Effector memory CD8-positive, alpha-beta T cell (primary cell): ENCODE measurements at places on chromosomes 2 and 18.

- H3K27ac ChIP-seq = no peak overlapping the region
- H3K4me1 ChIP-seq = no peaks in the 10 kb centered on the region
- no peak overlapping the region for H3K4me3 ChIP-seq
- no peaks in the 10 kb centered on the region for H3K27me3 ChIP-seq
- H3K36me3 ChIP-seq = peaks cover 3% of the 10 kb centered on the region
Measured at GRCh38 chr18:7545734-7546133, 21.4 kb upstream of the PTPRM start.

DNA sequence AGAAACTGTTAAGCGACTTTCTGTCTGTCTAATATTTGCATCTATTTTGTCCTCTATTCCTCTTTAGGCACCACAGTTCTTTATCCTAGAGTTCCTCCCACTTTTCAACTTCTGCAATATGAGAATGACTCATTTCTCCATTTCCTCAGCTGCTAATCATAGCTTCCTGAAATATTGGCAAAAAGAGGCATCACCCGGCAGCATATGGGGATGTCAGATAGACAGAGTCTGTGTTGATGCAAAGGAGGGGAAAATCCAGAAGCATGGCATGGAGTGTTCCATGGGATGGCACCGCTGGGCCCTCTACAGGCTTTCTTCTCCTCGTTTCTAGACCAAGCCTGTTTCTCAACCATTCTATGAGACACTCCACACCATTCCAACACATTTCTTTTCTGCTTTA lies 93.4 kb downstream of the DOCK10 start:
- DNase-seq = no peak
- H3K4me1 ChIP-seq = peaks cover 82% of the 10 kb centered on the region
- no peak overlapping the region for H3K4me3 ChIP-seq
- H3K27me3 ChIP-seq = no peaks in the 10 kb centered on the region
- H3K27ac ChIP-seq = peak overlapping the region; percentile 59

DNA sequence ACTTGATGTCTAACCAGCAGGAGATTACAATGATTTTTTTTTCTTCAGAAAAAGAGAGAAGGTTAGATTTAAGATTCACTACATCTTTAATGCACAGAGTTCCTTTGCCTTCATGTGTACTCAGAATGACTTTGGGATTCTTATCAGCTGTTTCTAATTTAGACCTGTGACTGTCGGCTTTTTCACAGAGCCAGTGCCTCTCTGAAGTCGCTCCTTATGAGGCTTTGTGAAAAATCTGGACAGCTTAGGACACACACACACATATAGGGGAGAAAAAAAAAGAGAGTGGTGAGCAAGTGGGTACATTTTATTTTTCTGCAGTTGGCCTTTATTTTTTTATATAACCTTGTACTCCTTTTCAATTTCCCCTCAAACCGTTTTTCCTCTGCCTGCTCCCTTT lies 893.1 kb upstream of the CELF4 start:
- no peaks in the 10 kb centered on the region for H3K4me1 ChIP-seq
- no peaks in the 10 kb centered on the region for H3K27me3 ChIP-seq
- H3K27ac ChIP-seq = no peak overlapping the region
- H3K36me3 ChIP-seq = no peaks in the 10 kb centered on the region
- DNase-seq = no peak
- no peak overlapping the region for H3K4me3 ChIP-seq

DNA sequence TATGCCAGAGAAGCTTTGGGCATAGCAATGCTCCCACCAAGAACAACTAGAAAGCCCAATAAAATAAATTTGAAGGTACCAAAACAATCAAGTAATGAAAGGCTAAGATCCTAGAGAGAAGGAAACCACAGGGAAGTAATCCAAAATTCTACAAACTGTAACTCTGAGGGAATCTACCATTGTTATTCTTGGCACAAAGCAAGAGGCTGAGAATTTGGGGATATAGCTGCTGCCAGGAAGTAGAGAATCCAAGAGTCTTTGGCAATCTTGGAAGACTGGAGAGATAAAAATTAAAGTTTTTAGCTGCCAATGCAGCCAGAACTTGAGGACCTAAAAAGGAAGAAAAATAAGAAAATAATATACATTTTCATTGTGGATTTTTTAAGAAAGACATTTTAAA lies 68.5 kb downstream of the PIGN start:
- H3K36me3 ChIP-seq = peaks cover 12% of the 10 kb centered on the region
- DNase-seq = no peak
- H3K27ac ChIP-seq = no peak overlapping the region
- no peaks in the 10 kb centered on the region for H3K27me3 ChIP-seq

DNA sequence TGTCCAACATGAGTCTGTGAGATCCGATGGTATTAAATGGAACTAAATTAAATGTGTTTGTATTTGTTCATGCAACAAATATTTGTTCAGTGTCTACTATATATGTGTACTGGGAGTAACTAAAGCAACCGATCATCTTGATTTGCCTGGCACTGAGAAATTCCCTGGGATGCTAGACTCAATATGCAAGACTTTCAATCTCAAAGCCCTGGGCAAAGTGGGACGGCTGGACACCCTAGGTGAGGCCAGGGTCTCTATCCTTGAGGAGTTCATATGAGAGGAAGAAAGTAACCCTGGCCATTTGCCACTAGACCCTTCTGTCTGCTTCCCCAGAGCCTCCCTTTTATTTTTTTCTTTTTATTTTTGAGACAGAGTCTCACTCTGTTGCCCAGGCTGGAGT lies 44.0 kb upstream of the HPCAL1 start:
- H3K27ac ChIP-seq = no peak overlapping the region
- peaks cover 4% of the 10 kb centered on the region for H3K4me1 ChIP-seq
- H3K4me3 ChIP-seq = no peak overlapping the region
- no peaks in the 10 kb centered on the region for H3K36me3 ChIP-seq
- no peaks in the 10 kb centered on the region for H3K27me3 ChIP-seq

DNA sequence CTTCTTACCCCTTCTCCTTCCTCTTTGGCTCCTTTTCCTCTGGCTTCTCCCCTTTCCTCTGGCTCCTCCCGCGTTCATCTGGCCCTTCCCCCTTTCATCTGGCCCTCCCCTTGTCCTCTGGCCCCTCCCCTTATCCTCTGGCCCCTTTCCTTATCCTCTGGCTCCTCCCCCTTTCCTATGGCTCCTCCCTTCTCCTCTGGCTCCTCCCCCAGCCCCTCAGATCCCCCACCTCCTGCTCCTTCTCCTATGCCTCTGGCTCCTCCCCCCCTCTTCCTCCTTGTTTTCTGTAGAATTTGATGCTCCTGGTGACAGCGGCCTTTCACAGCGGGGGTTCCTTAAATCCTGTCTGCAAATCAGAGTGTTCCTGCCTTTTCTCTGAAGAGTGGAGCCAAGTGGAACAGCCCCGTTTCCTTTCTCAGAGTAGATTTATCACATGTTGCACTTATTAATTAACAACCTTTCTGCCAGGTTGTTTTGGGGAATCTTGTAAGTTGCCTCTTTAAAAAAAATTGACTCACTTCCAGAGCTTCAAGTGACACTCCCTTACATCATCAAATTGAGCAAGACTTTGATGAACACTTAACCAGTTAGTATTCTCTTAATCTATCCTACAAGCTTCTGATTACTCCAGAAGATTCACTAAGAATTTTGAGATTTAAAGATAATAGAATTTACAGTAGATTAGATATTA lies 27.9 kb downstream of the FABP1 start:
- no peak for DNase-seq

- H3K27ac ChIP-seq = no peak overlapping the region
- H3K4me1 ChIP-seq = no peaks in the 10 kb centered on the region
- no peak for DNase-seq
Measured at GRCh38 chr2:186912979-186913378, 64.0 kb upstream of the ZSWIM2 start.

GRCh38 chr2:50782543-50782942 lies 249.4 kb downstream of the NRXN1 start:
- no peaks in the 10 kb centered on the region for H3K4me1 ChIP-seq
- no peak overlapping the region for H3K27ac ChIP-seq
- no peaks in the 10 kb centered on the region for H3K36me3 ChIP-seq
- H3K4me3 ChIP-seq = no peak overlapping the region
- no peak for DNase-seq
- H3K27me3 ChIP-seq = no peaks in the 10 kb centered on the region

DNA sequence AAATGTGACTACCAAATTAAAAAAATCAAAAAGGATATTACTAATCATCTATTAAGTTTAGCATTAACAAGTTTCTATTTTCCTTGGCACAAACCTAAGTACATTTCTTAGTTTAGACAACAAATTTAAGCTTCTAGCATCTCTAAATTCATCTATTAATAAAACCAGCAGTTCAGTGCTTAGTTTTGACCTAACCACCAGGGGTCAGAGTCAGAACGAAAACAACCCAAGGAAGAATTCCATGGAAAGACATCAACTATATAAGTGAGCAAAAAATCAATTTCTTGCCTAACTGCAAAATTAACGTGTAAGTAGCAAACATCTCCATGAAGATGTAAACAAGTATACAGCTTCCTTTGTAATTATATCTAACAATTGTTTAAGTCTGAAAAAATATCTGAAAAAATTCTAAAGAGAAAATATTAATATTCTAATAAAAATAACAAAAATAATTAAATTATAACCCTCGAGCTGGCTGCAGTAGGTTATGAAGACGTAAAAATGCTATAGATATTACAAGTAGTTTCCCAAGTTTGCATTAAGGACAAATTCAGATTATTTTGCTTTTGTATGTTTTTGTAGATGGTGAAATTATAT lies 83.7 kb downstream of the CERKL start:
- DNase-seq = no peak
- H3K27me3 ChIP-seq = peaks cover 19% of the 10 kb centered on the region
- H3K36me3 ChIP-seq = peaks cover 3% of the 10 kb centered on the region
- no peaks in the 10 kb centered on the region for H3K4me1 ChIP-seq
- no peak overlapping the region for H3K27ac ChIP-seq
- H3K4me3 ChIP-seq = no peak overlapping the region

- no peaks in the 10 kb centered on the region for H3K4me1 ChIP-seq
- no peak overlapping the region for H3K4me3 ChIP-seq
- no peak overlapping the region for H3K27ac ChIP-seq
- no peaks in the 10 kb centered on the region for H3K36me3 ChIP-seq
- DNase-seq = no peak
Measured at GRCh38 chr2:240873805-240874714, 5.4 kb downstream of the AGXT start.

GRCh38 chr2:177759443-177759842 lies 313.1 kb downstream of the PDE11A start:
- no peaks in the 10 kb centered on the region for H3K36me3 ChIP-seq
- no peak for DNase-seq
- H3K4me3 ChIP-seq = no peak overlapping the region
- no peak overlapping the region for H3K27ac ChIP-seq

DNA sequence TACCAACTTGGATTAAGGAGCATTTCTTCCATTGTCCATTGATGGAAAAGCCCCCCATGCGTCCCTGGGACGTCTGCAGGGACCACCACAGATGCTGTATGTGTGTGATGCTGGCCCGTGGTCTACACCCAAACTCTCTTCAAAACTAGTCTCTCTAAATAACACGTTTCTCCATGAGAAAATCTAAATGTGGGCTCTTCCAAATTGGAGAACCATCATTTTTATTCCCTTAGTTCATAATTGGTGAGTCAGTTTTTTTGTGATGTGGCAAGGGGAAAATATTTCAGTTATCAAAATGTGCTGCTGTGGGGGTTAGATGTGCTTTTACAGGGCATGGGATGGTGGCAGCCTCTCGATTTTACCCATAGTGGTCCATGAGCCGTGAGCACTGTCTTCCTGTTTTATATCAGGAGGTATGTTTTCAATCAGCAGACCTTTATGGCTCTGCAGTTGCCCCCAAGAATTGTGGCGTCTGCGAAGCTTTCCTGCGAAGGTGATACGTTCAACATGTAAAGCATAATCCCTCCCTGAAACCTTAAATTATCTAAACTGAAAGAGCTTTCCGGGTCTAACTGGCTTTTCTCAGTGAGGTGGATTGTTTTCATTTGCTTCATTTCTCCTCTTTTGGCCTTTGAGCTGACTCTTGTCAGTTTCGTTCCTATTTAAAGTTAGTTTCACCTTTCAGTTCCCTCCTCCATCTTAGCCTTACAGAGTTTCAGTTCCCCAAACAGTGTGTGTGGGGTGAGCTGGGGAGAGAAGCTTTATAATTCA lies 78.4 kb downstream of the SETBP1 start:
- no peaks in the 10 kb centered on the region for H3K27me3 ChIP-seq
- peak overlapping the region; percentile 66 for H3K4me3 ChIP-seq
- H3K4me1 ChIP-seq = peaks cover 22% of the 10 kb centered on the region
- H3K36me3 ChIP-seq = no peaks in the 10 kb centered on the region
- DNase-seq = peak; percentile 1

GRCh38 chr2:61670591-61671501 lies 132.7 kb upstream of the XPO1 start:
- no peak for DNase-seq
- peaks cover 21% of the 10 kb centered on the region for H3K4me1 ChIP-seq
- peak overlapping the region; percentile 66 for H3K4me3 ChIP-seq
- no peaks in the 10 kb centered on the region for H3K36me3 ChIP-seq
- peak overlapping the region; percentile 96 for H3K27ac ChIP-seq
- H3K27me3 ChIP-seq = no peaks in the 10 kb centered on the region

DNA sequence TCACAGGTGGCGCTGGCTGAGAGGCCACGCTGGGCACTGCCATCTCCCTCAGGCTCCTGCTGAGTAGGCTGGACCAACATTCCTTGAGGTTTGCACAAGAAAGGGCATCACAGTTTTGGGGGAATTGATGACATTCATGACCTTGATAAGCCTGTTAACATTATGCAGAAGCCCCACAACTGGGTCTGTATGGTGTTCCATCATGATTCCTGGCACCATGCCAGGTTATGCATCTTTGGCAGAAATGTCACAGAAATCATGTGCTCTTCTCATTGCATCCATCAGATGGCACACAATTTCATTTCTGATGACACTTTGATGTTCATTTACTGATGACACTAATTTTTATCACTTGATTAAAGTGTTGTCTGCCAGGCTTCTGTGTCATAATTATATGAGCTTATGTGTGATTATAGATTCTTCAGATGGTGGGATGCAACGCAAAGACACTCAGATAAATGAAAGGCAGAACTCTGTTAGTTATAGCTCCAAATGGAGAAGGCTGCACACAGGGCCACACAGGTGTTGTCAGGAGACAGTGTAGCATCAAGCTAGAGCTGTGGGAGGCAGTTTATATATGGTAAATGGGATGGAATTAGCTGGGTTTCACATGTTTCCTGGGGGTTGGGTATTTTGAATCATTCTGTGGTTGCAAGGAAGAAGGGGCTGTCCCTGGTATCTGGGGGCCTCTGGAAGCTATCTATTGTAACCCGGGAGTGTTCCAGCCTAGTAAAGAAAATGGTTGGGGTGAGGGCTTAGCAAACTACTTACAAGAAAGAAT lies 191.3 kb downstream of the SLC39A10 start:
- peaks cover 12% of the 10 kb centered on the region for H3K27me3 ChIP-seq
- H3K27ac ChIP-seq = no peak overlapping the region
- no peak overlapping the region for H3K4me3 ChIP-seq
- peaks cover 2% of the 10 kb centered on the region for H3K4me1 ChIP-seq
- no peak for DNase-seq
- no peaks in the 10 kb centered on the region for H3K36me3 ChIP-seq
